ENCODE measurements at places on chromosomes 13 and 19.

GRCh38 chr13:100892981-100893380 is 218.4 kb upstream of the TMTC4 start:
- DNase-seq, result no peak
- no peak overlapping the region for H3K4me3 ChIP-seq
- H3K27me3 ChIP-seq, result no peaks in the 10 kb centered on the region
- no peaks in the 10 kb centered on the region for H3K36me3 ChIP-seq
- no peak overlapping the region for H3K27ac ChIP-seq
- H3K4me1 ChIP-seq, result no peaks in the 10 kb centered on the region

GRCh38 chr19:9178901-9179300 is at the start of gene OR7D2:
OR7D2 (plus strand) TSS chr19:9178979; CDS start chr19:9185782, 6,803 bp downstream.
- no peak within 1 kb of the TSS for H3K4me3 ChIP-seq
- no peaks in the 10 kb centered on the region for H3K27me3 ChIP-seq
- no peaks in the 10 kb centered on the region for H3K4me1 ChIP-seq
- no peaks in the 10 kb centered on the region for H3K36me3 ChIP-seq
- no peak for DNase-seq
- no peak within 1 kb of the TSS for H3K27ac ChIP-seq

- no peaks in the 10 kb centered on the region for H3K4me1 ChIP-seq
- no peak overlapping the region for H3K27ac ChIP-seq
- H3K27me3 ChIP-seq, result no peaks in the 10 kb centered on the region
- H3K4me3 ChIP-seq, result no peak overlapping the region
These were observed 205.5 kb downstream of the EFNB2 start for GRCh38 chr13:106329941-106330340.

DNA sequence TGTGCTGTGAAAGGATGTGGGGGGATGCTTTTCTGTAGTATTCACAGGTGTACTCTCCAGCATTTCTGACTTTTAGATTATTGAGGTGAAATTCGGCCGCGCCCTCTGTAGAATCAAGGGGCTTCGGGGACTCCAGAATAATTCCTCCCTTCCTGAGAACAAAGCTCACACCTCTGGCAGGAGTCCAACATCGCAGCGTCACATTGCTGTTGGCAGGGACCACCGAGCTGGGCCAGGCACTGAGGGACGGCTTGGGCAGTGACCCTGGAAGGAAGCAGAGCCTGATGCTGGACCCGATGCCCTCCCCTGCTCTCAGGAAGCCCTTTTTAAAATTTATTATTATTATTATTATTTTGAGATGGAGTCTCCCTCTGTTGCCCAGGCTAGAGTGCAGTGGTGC is 6.3 kb downstream of the TARM1 start:
- no peaks in the 10 kb centered on the region for H3K36me3 ChIP-seq
- DNase-seq, result no peak
- no peak overlapping the region for H3K4me3 ChIP-seq
